Smooth muscle cell of the brain vasculature (primary cell): ENCODE measurements at places on chromosomes 16 and 17.

DNA sequence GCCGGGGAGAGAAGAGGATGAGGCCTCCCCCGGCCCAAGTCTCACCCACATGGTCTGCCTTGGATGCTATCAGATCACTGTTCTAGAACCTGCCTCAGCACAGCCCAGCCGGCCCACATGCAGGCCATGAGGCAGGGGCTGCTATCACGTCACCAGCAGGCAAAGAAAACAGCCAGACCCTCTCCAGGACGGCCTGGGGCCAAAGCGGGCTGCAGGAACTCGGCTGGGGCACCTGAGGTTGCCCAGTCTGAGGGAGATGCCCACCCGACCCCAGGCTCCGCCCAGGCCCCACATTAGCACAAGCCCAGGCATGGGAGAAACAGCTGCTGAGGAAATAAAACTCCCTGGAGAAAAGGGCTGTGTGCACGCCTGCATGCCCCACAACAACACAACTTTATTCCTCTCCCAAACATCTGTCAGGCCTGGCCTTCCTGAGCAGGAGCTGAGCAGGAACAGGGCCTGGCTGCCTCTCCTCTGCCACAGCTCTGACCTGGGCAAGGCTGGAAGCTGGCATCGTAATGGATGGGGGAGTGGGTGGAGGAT, 6.7 kb upstream of the SMIM5 start:
- DNase-seq, result no peak

DNA sequence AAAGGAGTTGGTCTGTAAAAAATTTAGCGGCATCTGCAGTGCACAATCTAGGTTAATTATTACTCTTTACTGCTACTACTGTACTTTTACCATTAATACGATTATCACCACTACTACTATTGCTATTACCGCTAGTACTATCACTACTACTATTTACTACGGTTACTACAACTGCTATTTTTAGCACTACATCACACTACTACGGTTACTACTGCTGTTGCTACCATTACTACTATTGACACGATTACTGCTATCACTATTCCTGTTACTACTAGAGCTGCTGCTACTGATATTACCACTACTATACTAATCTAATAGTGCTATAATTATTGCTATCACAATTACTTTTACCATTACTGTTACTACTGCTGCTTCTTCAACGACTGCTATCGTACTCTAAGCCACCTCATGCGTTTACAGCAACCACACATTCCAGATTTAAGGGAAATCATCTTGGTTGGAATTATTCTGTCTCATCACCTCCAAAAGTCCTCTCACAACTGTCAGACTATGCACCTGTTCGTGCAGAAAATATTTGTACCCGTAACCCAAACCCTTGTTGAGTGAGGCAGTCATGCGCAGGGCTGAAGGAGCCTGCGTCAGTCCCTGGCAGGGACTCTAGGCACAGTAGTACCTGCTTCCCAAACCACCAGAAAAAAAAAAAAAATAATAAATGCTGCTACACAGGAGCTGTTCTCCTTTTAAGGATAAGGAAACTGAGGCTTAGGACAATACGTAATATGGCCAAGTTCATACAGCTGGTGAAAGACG, 59.5 kb downstream of the MAF start:
- DNase-seq, result no peak

- no peak for DNase-seq
Measured at GRCh38 chr17:36857698-36858097, 79.6 kb upstream of the LHX1 start.

GRCh38 chr17:75105126-75106080, 4.4 kb upstream of the ARMC7 start:
- no peak for DNase-seq

GRCh38 chr17:15238676-15239422, 26.3 kb downstream of the PMP22 start:
- DNase-seq, result no peak

- DNase-seq, result no peak
Measured at GRCh38 chr17:41537990-41538389, 9.9 kb upstream of the KRT19 start.

- no peak for DNase-seq
Measured at GRCh38 chr16:78890373-78890895, 710.1 kb downstream of the MAF start.

DNA sequence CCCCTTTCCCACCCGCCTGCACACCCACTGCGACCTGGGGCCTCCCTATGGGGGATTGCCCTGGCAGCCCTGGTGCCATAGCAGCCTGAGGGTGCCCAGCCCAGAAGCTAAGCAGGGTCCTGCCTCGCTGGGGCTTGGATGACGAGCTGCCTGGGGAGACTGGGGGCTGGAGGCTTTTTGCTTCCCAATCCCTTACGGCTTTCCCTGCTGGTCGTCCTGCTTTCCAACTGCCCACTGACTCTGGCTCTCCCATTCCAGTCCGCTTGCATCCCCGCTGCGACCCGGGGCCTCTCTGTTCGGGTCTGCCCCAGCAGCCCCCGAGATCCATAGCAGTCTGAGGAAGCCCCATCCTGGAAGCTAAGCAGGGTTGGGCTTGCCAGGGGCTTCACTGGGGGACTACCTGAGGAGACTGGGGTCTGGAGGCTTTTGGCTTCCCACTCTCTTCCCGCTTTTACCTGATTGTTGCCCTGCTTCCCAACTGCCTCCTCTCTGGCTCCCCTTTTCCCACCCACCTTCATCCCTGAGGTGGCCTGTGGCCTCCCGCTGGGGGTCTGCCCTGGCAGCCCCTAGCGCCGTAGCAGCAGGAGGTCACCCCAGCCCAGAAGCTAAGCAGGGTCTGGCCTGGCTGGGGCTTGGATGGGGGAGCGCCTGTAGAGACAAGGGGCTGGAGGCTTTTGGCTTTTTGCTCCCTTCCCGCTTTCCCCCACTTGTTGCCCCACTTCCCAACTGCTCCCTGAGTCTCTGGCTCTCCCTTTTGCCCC, 2292.8 kb downstream of the TP53TG3F start:
- no peak for DNase-seq
